ENCODE measurements at places on chromosomes 5 and 9. TPM values are rescaled to one million over a fixed set of nuclear protein-coding genes. Genes with fewer than 3 reads are reported as not detected.

SH3PXD2B gene
- polyA plus RNA-seq, result 46.3 TPM

GRCh38 chr9:81396528-81396927, 292.8 kb downstream of the TLE1 start:
- no peaks in the 10 kb centered on the region for H3K27me3 ChIP-seq
- no peaks in the 10 kb centered on the region for H3K4me1 ChIP-seq
- H3K36me3 ChIP-seq, result no peaks in the 10 kb centered on the region
- H3K4me3 ChIP-seq, result no peak overlapping the region
- H3K27ac ChIP-seq, result no peak overlapping the region

RFX3 gene
- 17.3 TPM for polyA plus RNA-seq

DNA sequence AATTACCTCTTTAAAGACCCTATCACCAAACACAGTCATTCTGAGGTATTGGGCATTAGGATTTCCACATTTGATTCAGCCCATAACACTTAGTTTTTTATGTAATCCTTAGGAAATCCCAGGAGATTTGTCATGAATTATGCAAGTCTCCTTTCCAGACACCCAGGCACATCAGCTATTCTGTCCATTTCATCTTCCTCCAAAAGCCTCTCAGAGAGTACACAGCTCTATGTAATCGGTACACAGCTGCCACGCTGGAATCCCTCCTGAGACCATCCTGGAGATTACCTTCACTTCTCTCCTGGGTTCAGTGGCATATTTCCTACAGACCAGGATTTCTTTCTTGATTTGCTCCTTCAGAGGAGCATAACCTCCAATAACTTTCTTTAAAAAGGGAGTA, 2309.8 kb upstream of the WWC1 start:
- H3K4me3 ChIP-seq, result no peak overlapping the region
- no peak for DNase-seq
- no peaks in the 10 kb centered on the region for H3K27me3 ChIP-seq

CRAT gene
- polyA plus RNA-seq, result 24.4 TPM

OR1Q1 gene
- not detected for polyA plus RNA-seq

DNA sequence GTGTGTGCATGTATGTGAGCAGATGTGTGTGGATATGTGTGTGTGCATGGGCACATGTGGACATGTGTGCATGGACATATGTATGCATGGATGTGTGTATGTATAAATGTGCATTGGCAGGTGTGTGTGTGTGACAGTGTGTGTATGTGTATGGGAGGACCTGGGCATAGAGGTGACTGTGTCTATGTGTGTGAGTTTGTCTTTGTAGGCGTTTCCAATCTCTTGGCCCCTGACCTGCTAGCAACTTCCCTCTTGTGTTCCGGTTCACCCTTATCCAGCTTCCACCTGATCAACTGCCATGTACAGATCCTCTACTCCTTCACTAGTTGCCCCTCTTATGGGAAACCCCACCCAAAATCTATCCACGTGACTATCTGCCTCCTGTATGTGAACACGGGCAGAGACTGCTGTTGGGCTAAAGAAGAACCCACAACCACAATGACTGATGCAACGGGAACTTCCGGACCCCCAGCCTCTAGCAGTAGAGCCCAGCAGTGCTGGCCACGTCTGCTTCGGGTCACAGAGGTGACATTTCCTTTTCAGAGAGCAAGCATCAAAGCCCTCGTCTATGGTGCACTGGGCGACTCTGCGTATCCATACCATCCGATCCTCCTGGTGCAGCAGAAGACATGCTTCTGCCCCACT, 24.9 kb upstream of the GADD45G start:
- H3K4me3 ChIP-seq, result no peak overlapping the region
- DNase-seq, result peak; percentile 75
- no peaks in the 10 kb centered on the region for H3K4me1 ChIP-seq
- no peak overlapping the region for H3K27ac ChIP-seq

GRCh38 chr5:170785416-170785815, 1.9 kb downstream of the GABRP start:
- H3K27ac ChIP-seq, result no peak overlapping the region
- DNase-seq, result no peak
- H3K27me3 ChIP-seq, result no peaks in the 10 kb centered on the region
- no peak overlapping the region for H3K4me3 ChIP-seq

GRCh38 chr9:15081021-15081753, 171.0 kb upstream of the FREM1 start:
- H3K27me3 ChIP-seq, result no peaks in the 10 kb centered on the region
- H3K27ac ChIP-seq, result no peak overlapping the region
- no peak overlapping the region for H3K4me3 ChIP-seq
- H3K36me3 ChIP-seq, result no peaks in the 10 kb centered on the region

NR6A1 gene
- 1.6 TPM for polyA plus RNA-seq

DNA sequence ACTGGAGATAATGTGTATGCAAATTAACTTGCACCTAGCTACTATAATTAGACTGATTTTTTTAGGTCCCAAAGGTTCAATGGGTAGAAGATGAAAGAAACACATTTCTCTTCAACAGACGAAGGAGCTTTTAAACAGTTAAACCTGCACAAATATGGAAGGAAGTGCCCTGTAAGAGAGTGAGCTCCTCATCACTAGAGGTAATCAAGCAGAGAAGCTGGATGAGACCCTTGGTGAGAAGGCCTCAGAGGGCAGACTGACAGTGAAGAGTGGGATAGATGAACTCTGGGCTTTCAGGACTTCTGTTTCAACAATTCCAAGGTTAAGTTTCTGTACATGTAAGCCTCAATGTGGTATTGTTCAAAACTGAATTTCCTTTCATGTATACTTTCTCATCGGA, 23.2 kb downstream of the PTPN3 start:
- H3K4me1 ChIP-seq, result no peaks in the 10 kb centered on the region
- no peak overlapping the region for H3K4me3 ChIP-seq
- H3K27ac ChIP-seq, result peak overlapping the region; percentile 78

DNA sequence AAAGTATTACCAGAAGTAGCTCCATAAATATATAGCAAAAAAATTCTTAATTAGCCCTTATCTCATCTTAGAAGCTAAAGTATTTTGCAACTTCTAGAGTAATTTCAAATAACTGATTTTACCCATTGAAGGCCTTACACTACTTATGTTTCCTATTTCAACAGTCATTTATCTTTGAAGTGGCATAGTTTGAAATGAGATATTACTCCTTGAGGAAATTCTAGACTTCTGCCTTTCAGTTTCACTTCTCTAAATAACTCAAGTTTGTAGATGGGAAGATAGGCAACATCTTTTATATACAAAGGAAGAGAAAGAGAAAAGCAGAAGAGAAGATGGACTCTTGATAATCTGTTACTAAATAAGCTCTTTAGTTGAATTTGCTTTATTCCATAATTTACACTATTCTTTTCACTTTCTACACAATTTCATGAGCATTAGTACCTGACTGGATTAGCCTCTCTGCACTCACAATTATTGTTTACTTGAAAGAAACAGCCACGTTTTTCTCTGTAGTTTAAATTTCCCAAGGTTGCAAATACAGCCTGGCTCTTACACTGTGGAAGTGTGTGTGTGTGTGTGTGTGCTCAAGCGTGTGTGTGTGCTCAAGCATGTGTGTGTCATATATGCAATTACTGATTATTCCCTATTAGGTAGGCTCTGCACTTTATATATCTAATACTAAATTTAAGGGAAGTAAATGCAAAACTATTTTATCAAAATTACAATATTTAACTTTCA, 60.6 kb upstream of the EMB start:
- peak overlapping the region; percentile 18 for H3K27ac ChIP-seq
- H3K36me3 ChIP-seq, result no peaks in the 10 kb centered on the region
- H3K4me1 ChIP-seq, result no peaks in the 10 kb centered on the region
- DNase-seq, result no peak
- no peaks in the 10 kb centered on the region for H3K27me3 ChIP-seq

SLC12A7 gene
- polyA plus RNA-seq, result 32.4 TPM

GRCh38 chr5:71695071-71695470, 24.0 kb upstream of the CARTPT start:
- H3K27ac ChIP-seq, result no peak overlapping the region
- DNase-seq, result no peak
- H3K4me3 ChIP-seq, result no peak overlapping the region
- H3K27me3 ChIP-seq, result no peaks in the 10 kb centered on the region
- H3K4me1 ChIP-seq, result no peaks in the 10 kb centered on the region
- H3K36me3 ChIP-seq, result no peaks in the 10 kb centered on the region

FCN2 gene
- not detected for polyA plus RNA-seq

AKNA gene
- 39.1 TPM for polyA plus RNA-seq

DNA sequence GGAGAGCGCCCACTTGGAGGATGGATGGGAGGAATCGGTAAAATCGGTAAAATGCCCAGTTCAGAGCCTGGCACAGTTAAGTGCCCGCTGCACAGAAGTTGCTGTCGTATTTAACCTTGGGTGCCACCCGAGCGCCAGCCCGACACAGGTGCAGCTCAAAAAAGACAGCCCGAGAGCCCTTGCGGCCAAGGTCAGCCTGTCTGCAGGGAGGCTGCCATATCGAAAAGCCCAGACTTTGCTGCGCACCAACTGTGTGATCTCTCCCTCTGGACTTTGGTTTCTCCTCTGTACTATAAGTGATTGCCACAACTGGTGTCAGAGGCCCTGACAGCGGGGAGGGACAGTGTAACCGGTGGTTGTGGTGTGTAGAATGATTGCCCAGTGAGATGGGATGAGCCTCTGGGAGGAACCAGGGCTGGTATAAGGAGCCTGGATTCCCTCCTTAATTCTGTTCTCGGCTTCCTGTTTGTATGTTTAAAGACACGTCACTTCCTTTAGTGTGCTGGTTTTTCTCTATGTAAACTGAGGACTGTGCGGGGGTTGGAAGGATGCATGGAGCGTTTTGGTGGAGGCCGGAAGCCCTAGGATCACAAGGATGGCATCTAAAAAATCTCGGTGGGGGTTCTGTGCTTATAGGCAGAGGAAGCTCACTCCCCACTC, 792 bp downstream of the NTMT1 start:
- no peaks in the 10 kb centered on the region for H3K36me3 ChIP-seq
- peak overlapping the region; percentile 84 for H3K27ac ChIP-seq
- H3K27me3 ChIP-seq, result peaks cover 3% of the 10 kb centered on the region
- DNase-seq, result no peak
- H3K4me3 ChIP-seq, result peak overlapping the region; percentile 89
- H3K4me1 ChIP-seq, result peaks cover 22% of the 10 kb centered on the region

- H3K36me3 ChIP-seq, result no peaks in the 10 kb centered on the region
- H3K4me1 ChIP-seq, result no peaks in the 10 kb centered on the region
- DNase-seq, result no peak
- no peak overlapping the region for H3K4me3 ChIP-seq
- no peak overlapping the region for H3K27ac ChIP-seq
Measured at GRCh38 chr9:11192993-11193392, 580.2 kb upstream of the PTPRD start.

PCA3 gene
- polyA plus RNA-seq, result 0.35 TPM

GRCh38 chr9:98329904-98330303, 74.5 kb upstream of the TBC1D2 start:
- H3K4me1 ChIP-seq, result no peaks in the 10 kb centered on the region
- H3K36me3 ChIP-seq, result no peaks in the 10 kb centered on the region
- H3K27me3 ChIP-seq, result no peaks in the 10 kb centered on the region
- no peak overlapping the region for H3K27ac ChIP-seq

SPATA31D4 gene
- not detected for polyA plus RNA-seq

DNA sequence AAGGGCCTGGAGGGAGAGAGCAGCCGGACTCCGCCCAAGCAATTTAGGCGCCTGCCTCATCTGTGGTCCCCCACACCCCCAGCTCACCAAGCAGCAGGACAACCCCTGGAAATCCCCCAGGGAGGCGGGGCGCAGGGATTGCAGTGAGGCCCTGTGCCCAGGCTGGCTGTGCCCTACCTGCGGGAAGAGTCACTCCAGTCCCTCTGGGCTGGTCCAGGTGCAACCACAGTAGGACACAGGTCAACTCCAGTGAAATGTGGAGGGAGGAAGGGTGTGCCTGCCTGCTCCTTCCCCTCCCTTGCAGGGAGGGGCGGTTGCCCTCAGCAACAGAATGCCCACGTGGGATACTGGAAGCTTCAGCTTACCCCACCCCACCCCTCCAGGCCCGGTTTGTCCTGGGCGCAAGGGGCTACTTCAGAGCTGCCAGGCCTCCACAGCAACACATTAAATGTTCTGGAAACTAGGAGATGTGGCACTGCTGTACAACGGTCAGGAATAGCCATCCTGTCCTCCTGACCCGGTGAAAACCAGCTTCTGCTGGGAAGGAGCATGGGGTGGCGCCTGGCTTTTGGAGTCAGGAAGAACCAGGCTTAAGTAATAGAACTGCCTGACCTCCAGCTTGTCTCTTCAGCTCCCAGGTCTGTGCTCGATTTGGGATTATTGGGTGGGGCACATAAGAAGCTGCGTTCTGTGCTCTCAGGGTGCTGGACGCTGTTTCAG, 22.5 kb downstream of the ABO start:
- no peaks in the 10 kb centered on the region for H3K4me1 ChIP-seq
- H3K27ac ChIP-seq, result peak overlapping the region; percentile 82
- H3K36me3 ChIP-seq, result no peaks in the 10 kb centered on the region
- H3K4me3 ChIP-seq, result peak overlapping the region; percentile 35
- peak; percentile 37 for DNase-seq

DNA sequence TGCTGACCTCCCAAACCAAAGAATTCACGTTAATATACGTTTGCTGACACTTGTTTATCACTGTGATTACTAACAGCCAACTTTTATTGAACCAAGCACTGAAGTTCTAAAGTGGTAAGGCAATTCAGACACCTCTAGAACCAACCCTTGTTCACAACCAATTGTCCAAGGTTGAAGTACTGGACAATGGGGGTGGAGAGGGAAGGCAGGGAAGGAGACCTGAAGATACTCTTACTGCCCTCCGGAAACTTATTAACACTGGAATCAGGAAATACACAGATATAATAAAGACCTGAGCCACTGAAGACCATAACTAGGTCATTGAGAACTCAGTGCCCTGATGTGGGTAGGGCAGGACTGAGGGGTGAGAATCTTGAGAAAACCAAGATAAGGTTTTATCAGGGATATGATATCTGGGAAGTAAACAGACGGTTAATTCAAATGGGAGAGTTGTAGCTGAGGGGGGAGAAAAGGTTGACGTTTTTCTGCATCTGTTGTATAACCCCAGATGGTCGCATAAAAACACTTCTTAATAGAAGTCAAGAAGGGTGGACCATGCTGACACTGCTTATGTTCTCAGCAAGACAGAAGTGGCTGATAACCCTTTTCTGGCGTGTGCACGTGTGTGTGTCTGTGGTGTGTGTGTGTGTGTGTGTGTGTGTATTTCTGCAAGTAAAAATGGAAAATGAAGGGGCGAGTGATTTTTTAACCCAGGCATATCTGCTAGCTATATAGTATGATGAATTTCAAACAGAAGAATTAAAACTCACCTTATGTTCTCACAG, 125.9 kb downstream of the LHFPL2 start:
- H3K4me1 ChIP-seq, result peaks cover 26% of the 10 kb centered on the region
- H3K36me3 ChIP-seq, result no peaks in the 10 kb centered on the region
- H3K27ac ChIP-seq, result peak overlapping the region; percentile 87
- H3K4me3 ChIP-seq, result no peak overlapping the region
- H3K27me3 ChIP-seq, result no peaks in the 10 kb centered on the region

DNA sequence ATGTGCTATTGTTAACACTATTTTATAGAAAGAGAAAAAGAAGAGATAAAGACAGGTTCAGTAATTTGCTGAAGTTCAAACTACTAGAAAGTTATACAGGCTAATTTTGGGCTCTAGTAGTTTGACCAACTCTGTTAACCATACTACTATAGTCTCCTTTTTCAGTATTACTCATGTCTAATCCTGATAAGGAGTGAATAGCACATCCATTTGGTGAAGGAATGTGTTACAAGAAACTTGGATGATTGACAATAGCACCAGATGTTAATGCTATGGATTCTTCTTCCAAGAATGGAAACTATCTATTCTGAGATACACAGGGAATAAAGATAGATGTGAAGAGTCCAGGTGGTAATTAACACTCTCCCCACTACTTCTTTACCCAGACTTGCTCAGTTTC, 677.3 kb downstream of the PRELID2 start:
- DNase-seq, result no peak
- no peak overlapping the region for H3K27ac ChIP-seq
- H3K36me3 ChIP-seq, result no peaks in the 10 kb centered on the region
- no peaks in the 10 kb centered on the region for H3K27me3 ChIP-seq
- no peak overlapping the region for H3K4me3 ChIP-seq

Data from left lung (tissue), 14 donors.